ENCODE measurements at places on chromosomes 2 and 18.

DNA sequence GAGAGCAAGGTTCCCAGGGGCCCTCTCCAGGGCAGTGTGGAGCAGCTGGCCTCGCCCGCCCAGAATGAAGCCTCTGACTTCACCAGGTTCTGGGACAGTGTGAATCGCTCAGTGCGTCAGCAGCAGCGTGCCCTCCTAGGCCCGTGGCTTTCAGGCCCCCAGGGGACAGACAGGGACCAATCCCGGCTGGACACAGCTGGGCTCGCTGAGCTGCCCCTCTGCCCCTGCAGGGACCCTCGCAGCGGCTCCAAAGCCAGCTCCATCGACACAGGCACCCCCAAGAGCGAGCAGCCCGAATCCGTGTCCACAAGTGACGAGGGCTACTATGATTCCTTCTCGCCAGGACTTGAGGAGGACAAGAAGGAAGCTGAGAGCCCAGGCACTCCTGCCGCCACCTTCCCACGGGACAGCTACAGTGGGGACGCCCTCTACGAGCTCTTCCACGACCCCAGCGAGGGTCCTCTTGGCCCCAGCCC is 7.6 kb downstream of the AMER3 start:
- no peak for DNase-seq

DNA sequence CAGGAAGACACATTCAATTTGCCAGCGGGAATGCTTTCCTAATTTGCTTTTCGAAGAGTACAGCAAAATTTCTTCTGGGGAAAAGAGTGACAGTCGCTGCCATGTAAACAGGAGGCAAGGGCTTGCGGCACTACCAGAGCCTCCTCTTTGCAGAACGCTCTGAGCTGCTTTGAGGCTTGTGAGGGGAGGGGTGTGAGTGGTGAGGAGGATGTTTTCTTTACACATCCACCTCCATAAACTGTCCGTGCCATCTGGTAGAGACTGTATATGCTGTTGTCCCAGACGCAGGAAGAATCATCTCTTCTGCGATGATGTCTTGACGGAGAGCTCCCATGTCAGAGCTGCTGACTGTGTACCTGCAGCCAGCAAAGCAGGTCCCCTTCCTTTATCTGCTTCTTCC is 138.0 kb downstream of the SOCS6 start:
- no peak for DNase-seq

GRCh38 chr2:204791230-204791629 is 246.0 kb downstream of the PARD3B start:
- no peak for DNase-seq

DNA sequence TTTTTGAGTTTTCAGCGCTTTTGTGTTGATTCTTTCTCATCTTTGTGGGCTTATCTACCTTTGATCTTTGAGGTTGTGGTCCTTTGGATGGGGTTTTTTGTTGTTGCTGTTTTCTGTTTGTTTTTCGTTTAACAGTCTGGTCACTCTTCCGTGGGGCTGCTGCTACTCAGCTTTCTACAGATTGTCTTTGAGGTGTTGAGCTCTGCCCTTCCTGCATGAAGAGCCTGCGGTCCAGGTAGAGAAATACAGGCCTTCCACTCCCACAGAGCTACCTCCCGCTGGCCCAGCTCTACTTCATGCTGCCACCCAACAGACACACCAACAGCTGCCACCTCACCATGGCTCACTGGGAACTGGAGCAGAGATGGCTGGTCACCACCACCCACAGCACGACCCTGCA is 61.7 kb upstream of the RNU4ATAC start:
- no peak for DNase-seq

All from inflammatory macrophage (primary cell).